CD4-positive, alpha-beta T cell treated with Interleukin-12 subunit alpha and Interleukin-12 subunit beta, for 1 hour (primary cell): ENCODE measurements at places on chromosomes 7 and 10.

DNA sequence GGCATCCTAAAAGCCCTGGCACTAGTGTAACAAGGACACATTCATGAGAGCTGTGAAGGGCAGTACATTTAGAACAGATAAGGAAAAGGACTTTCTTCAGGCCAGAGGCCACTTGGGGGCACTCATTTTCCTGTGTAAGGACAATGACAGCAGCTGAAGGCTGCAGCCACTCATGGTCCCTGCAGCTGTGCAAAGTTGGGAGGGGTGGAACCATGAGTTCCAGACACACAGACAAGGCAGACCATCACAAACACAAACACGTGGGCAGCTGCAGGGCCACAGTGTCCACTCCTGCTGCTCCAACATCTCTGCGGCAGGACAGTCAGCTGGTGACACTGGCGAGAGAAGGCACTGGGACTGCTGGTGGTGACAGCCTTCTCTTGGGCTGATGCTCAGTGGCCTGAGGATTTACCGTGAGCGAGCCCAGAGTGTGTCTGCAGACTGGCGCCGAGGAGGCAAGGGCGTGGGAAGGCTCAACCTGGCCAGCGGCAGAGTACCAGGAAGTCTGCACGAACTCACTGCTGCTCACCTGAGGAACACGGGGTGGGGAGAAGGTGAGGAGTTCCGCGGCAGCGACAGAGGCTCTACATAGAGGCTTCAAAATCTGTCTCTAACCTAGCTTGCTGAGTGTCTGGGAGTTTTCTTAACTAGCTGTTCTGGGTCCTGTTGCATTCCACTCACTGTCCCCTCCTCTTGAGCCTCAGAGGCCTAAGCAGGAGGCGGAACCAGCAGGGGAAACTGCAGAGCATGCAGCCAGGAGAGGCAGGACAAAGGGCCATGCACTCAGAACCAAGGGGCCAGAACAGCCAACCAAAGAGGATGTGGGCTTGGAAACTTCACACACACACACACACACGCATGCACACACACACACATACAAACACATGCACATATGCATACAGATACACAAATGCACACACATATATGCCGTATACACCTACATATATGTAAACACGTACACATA is 76.5 kb upstream of the DDC start:
- no peak for DNase-seq

- DNase-seq = no peak
These were observed 212.2 kb downstream of the CHRM2 start for GRCh38 chr7:137080516-137081203.

- no peak for DNase-seq
These were observed 95.7 kb downstream of the PKD1L1 start for GRCh38 chr7:47852330-47853245.

DNA sequence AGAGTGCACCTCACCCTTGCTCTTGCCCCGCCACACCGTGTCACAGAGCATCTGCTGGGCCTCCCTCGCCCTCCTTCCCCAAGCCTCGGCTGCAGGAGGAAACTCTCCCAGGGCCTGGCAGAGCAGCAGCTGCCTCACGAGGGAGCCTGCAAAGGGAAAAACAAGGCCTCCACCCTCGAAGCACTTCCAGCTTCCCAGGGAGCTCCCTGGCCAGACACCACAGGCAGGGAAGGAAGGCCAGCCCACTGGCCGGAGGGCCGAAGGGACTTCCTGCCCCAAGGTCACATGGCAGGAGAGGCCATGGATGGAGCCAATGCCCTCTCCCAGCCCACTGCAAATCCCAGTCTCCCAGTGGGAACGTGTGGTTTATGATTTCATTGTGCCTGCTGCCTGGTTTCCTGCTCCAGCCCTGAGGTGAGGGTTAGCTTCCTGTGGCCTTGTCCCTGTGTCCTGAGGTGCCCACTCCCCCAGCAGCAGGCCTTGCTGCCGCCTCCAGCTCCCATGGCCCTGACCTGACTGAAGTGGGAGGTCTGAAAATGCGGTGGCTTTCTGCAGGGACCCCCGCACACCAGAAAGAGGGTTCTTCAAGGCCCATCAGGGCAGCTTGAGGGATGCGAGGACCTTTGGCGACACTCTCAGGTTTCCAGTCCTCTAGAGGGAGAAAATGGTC is 100.5 kb upstream of the PPIF start:
- no peak for DNase-seq

DNA sequence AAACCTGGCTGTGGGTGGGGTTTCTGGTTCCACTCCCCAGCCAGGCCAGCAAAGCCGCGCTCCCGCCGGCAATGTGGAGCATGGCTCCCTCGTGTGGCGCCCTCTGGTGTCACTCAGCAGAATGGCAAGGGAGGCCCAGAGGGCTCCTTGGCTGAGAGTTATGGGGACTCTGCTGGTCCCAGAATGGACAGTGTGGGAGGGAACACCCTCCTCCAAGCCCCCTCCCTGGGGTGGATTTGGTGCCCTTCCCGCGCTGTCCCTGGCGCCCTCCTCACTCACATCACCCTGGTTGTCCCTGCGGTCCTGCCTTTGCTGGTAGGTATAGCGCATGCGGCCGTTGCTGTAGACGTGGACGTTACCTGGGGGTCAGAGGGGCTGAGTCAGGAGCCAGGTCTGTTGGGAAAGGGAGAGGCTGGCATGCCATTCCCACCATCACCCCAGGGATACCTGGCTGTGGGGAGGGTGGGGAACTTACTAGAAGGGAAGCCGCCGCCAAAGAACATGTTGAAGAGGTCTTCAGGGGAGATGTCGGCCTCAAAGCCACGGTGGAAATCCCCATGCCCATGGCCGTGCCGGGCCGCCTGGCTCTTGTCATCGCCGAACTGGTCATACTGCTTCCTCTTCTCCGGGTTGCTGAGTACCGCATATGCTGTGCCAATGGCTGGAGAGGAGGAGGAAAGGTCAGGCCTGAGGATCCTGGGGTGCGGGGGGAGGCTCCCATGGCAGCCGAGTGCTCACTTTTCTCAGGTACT is 14.0 kb downstream of the DNAJB12 start:
- peak; percentile 82 for DNase-seq

GRCh38 chr7:30842542-30843451 is 68.9 kb upstream of the AQP1 start:
- DNase-seq = no peak

GRCh38 chr10:83991986-83992753 is 147.1 kb upstream of the GHITM start:
- DNase-seq = peak; percentile 6

DNA sequence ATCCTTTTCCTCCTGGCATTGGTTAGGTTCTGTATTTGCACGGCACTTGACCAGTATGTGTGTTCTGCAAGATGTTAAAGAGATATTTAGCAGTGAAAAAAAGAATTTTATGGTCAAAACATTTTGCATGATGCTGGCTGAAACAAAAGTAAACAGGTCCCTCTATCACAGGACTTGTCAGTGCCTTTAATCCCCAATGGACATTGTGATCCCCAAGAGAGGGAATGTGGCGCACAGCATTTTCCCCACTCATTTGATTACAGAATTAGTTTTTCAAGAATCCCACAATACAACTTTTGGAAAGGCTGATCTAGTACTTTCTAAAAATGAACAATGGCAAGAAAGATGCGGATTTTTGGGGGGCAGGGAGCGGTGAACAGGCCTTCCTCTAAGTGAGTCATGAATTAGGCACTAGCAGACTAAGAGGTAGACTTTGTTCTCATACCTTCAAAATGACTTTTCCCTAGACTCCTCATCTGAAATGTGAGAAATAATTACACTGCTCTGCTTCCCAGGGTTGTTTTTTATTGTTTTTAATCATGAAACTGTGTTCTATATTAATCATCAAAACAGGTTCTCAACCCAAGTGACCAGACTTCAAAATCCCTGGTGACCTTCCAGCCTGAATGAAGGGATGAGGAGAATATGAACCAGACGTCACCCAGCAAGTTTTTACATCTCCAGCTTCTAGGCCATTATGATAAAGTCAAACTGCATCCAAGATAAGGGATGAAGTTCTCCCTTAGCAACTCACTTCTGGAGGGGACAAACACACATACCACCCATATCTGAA is 8.6 kb downstream of the FBXW4 start:
- DNase-seq = no peak

DNA sequence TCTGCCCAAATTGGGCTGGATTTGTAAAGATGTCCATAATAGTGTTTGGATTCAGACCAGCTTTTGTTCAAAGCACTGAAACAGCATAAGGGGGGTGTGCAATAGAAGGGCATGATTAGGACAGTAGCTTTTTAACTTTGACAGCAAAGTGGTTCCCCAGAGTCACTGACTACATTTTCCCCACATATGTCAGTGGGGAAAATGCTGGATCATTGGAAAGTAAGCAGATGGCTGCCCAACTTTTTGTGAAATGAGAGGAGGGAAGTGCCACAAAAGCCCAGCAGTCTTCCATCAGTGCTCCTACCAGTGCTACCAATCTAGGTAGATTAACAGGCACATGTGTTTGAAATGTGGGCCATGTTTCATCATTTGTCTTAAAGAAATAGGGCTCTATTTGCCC is 162.8 kb downstream of the FZD1 start:
- no peak for DNase-seq

DNA sequence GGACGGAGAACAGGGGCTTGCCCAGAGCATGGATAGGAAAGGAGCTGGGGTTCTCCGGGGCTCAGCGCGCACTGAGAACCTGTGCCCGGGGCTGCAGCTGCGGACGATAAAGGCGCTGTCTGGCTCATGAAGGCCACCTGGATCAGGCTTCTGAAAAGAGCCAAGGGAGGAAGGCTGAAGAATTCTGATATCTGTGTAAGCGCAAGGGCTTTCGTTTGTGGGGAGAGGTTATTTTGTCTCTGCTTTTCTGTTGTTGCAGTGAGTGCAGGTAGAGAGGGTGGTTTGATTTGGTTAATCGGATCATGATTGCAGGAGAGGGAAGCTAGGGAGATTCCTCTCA is 250.5 kb downstream of the NSUN6 start:
- DNase-seq = no peak

DNA sequence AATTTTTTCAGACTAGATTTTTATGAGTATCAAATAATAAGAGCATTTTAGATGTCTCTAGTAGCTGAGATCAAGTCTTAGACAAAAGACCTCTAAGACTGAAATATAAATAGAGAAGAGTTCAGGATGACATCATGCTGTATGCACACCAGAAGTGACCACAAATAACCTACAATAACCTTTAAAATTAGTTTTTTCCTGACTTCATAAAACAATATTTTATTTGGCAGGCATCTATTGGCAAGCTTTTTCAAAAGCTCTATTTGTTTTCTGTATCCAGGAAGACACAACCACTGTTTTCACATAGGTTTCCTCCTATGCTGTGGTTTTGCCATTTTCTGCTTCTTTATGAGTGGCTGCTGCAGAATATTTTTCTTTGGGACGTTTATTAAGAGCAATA is 359.1 kb downstream of the CRPPA start:
- DNase-seq = no peak

DNA sequence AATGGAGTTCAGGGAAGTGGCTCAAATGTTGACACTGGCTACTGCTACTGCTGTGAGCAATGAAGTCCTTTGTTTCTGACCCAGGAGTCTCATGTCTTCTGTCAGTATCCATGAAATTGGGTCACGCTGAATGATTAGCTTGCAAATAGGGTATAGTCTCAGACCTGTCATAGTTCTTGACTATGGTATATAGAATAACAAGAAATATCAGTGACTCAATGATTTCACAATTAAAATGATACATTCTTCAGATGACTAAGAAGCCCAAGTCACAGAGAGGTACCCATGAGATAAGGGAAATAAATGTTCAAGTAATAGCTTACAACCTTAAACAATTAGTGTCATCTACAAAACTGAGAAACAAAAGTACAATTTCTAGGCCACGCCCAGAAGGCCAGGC is 89.3 kb downstream of the LYZL2 start:
- no peak for DNase-seq
